ENCODE measurements at places on chromosomes 7 and 10.

DNA sequence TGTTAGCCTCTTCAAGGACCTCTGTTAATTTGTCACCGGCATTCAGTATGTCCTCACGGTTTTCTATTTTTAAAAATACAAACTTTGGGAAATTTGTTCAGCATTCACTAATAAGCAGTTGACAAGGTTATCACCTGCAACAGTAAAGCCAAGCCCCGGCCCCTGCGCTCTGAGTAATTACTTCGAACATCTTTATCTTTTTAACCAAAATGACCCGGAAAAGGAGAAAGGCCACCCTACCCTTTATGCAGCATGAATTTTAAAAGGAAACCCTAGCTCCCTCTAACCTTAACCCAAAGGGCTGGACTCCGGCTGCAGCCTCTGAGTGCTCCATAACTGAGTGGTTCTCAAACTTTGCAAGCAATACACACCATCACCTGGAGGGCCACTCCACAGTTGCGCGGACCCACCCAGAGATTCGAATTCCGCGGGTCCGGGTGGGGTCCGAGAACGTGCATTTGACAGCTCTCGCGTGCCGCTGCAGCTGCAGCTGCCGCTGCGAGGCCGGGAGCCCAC, 940 bp downstream of the NSMCE4A start:
- no peak for DNase-seq

DNA sequence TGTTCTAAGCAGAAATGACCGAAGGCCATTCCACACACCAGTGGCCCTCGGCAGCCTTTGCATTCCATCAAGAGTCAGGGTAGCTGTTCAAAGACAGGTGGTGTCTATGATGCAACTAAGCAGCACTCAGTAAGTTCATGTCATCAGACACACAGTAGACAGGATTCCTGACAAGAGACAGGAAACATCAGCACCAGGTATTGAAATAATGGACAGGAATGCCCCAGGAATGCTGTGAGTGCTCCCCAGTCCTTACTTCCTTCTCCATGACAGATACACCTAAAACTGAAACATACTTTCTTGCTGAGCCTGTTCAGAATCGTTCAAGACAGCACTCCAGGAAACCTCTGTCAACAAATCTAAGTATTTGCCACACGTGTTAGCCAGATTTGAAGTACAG, 204.4 kb downstream of the TPST1 start:
- no peak for DNase-seq

GRCh38 chr10:104307576-104308438, 30.5 kb downstream of the ITPRIP start:
- no peak for DNase-seq

DNA sequence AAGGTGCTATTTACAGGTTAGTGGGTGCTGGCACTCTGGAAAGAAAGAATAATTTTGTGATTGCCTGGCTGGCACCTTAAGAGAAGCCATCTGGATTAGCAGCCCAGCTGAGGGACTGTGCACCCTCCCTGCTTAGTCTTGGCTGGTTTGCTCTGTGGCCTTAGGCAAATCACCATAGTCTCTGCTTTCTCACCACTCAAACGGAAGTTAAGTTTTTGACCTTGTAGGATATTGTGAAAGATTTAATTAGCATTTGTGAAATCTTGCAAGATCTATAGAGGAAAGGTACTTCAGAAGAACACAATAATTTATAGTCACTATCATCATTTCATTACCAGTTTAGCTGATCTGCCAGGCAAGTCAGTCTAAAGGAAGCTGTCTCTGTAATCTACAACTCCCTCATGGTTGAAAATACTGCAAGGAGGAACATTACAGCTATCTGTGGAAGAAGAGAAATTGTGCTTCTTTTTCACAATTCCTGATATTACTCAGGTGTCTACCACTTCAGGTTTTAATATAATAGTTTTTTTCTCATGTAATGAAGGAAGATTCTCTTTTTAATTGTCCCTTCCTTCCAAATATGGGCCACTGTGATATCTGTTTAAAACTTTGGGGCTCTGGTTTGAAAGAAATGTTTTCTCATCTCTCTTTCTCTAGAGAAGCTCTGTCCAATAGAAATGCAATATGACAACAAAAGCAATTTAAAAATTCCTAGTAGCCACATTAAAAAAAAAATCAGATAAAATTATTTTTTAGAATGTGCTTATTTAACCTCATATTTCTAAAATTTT, 219.6 kb downstream of the PTEN start:
- no peak for DNase-seq

DNA sequence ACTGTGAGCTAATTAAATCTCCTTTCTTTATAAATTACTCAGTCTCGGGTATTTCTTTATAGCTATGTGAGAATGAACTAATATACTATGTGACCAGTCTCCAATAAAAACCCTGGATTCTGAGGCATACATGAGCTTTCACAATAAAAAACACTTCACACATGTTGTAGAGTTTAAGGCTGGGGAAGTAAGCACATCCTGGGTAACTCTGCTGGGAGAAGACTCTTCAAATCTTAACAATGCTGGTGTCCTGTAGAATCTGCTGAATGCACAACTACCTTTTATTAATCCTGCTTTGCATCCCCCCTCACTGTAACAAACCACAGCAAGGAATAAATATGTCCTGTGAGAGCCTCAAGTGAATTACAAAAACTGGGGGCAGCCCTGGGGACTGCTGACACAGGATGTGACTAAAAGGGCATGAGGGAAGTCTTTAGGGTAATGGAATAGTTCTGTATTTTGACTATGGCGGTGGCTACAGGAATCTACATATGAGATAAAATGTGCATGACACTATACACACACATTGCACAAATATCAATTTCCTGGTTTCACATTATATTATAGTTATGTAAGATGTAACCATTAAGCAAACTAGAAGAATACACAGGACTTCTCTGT, 45.1 kb upstream of the KCTD7 start:
- no peak for DNase-seq
